ENCODE measurements at places on chromosomes 13 and 19.
A peak's percentile ranks its signal among the peaks of the same experiment; 100 is the strongest.

GRCh38 chr19:28170066-28170465 is 1042.9 kb downstream of the UQCRFS1 start:
- no peak overlapping the region for H3K27ac ChIP-seq
- no peaks in the 10 kb centered on the region for H3K36me3 ChIP-seq
- H3K4me3 ChIP-seq = no peak overlapping the region
- no peaks in the 10 kb centered on the region for H3K4me1 ChIP-seq
- H3K27me3 ChIP-seq = no peaks in the 10 kb centered on the region

- peaks cover 3% of the 10 kb centered on the region for H3K4me1 ChIP-seq
- no peaks in the 10 kb centered on the region for H3K27me3 ChIP-seq
- H3K4me3 ChIP-seq = peak within 1 kb of the TSS; percentile 40
- DNase-seq = no peak
These were observed at the start of gene C3 for GRCh38 chr19:6720369-6721137. Gene C3, minus strand, starts transcription at chr19:6720650. Its CDS starts 61 bp downstream, at chr19:6720589.

DNA sequence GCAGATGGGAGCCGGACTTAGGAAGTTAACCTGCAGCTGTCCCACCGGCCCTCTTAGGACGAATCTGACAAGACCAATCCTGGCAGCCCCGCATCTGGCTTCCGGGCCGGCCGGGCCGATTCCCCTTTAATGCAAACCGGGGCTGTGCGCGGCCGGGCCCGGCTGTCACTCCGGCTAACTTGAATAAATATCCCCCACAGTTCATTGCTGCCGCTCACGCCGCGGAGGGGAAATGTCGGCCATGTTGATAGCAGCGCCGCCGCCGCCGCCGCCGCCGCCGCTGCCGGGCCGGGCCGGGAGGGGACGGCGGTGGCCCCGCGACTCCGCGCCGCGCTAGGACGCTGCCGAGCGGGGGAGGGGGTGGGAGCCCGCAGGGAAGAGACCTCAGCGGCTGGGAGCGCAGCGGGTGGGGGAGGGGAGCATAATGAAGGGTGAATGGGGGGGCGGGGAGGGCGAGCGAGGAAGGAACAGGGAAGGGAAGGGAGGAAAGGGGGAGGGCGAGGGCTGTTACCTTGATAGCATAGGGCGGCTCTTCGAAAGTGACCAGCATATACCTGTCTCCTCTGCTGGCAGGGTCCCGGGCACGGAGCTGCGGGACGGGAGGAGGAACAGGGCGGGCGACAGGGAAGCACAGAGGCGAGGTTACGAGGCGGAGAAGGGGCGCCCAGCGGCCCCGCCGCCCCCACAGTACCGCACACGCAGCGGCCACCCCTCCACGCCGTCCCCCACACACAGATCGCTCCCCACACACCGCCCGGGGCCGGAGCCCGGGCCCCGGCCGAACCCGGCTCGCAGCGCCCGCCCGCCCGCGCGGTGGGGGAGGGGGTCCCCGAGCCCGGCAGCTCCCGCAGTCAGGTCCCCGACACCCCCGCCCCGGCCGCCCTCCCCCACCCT is 1.1 kb downstream of the INTS6 start:
- DNase-seq = peak; percentile 51
- H3K4me1 ChIP-seq = peaks cover 18% of the 10 kb centered on the region
- H3K27me3 ChIP-seq = no peaks in the 10 kb centered on the region
- peak overlapping the region; percentile 98 for H3K4me3 ChIP-seq
- peaks cover 22% of the 10 kb centered on the region for H3K36me3 ChIP-seq
- H3K27ac ChIP-seq = peak overlapping the region; percentile 97

DNA sequence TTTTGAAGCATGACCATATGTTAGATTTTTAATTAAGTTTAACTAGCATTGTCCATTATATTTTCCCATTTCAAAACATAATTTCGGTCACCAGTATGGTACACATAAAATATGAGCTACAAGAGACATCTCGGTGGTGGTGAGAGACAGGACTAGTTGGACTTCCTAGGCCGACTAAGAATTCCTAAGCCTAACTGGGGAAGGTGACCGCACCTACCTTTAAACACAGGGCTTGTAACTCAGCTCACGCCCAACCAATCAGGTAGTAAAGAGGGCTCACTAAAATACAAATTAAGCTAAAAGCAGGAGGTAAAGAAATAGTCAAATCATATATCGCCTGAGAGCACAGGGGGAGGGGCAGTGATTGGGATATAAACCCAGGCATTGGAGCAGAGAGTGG is 22.9 kb downstream of the DNAJC15 start:
- no peak for DNase-seq
- no peaks in the 10 kb centered on the region for H3K36me3 ChIP-seq
- H3K27ac ChIP-seq = no peak overlapping the region

GRCh38 chr13:31286930-31287329 is 87.2 kb downstream of the B3GLCT start:
- H3K4me1 ChIP-seq = no peaks in the 10 kb centered on the region
- no peak overlapping the region for H3K27ac ChIP-seq
- no peak overlapping the region for H3K4me3 ChIP-seq
- DNase-seq = no peak
- H3K36me3 ChIP-seq = peaks cover 37% of the 10 kb centered on the region
- no peaks in the 10 kb centered on the region for H3K27me3 ChIP-seq

- no peak for DNase-seq
- H3K27me3 ChIP-seq = peaks cover 3% of the 10 kb centered on the region
- H3K36me3 ChIP-seq = no peaks in the 10 kb centered on the region
- H3K4me1 ChIP-seq = no peaks in the 10 kb centered on the region
These were observed 2.0 kb downstream of the MISP start for GRCh38 chr19:752652-753517.

- peaks cover 8% of the 10 kb centered on the region for H3K36me3 ChIP-seq
- no peak for DNase-seq
- no peaks in the 10 kb centered on the region for H3K27me3 ChIP-seq
- H3K4me1 ChIP-seq = peaks cover 49% of the 10 kb centered on the region
- peak overlapping the region; percentile 67 for H3K27ac ChIP-seq
These were observed 32.3 kb downstream of the COL4A1 start for GRCh38 chr13:110274687-110275086.

DNA sequence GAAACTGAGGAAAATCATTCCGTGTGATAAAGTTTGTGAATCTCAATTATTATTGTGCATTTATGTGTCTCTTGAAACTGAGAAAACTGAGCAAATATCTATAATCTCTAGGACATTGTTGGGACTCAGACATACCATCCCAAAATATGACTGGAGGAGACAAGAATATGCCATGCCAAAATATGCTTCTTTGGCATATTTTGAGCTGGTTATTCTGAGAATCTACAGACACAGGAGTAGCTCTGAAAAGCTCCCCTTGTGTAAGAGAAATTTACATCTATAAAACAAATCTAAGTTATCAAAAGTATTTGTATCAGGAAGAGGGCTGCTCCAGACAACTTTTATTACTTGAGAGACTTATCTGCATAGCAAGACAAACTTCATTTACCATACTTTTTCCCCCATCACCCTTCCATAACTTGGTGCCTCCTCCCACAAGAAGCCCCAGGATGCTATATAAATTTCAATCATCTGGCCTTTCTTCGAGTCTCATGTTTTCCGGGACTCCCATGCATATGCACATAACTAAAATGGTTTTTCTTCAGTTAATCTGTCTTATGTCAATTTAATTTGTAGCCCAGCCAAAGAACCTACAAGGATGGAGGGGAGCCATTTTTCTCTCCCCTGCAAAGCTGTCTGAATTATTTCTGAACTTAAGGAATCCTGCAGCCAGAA is 28.6 kb upstream of the NDFIP2 start:
- no peak overlapping the region for H3K4me3 ChIP-seq
- H3K4me1 ChIP-seq = no peaks in the 10 kb centered on the region
- H3K27me3 ChIP-seq = no peaks in the 10 kb centered on the region
- H3K27ac ChIP-seq = no peak overlapping the region

DNA sequence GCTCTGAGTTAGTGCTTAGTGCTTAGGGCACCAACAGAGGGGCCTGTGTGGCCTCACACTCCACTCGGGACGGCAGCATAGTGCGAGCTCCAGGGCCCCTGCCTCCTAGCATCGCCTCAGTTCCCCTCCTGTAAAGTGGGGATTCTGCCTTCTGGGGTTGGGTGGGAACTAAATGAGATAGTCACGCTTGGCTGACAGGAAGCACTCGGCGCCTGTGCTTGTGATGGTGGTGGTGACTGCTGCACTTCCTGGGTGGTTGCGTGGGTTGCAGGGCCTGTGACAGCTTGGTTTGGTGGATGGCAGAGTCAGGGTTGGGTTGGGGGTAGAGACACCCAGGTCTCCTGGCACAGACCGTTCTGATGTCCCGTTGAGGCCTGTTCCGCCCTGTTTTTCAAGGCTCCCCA is 7.7 kb downstream of the PLEKHF1 start:
- H3K36me3 ChIP-seq = peaks cover 33% of the 10 kb centered on the region
- H3K27ac ChIP-seq = no peak overlapping the region
- peaks cover 38% of the 10 kb centered on the region for H3K4me1 ChIP-seq
- no peak overlapping the region for H3K4me3 ChIP-seq
- DNase-seq = no peak

DNA sequence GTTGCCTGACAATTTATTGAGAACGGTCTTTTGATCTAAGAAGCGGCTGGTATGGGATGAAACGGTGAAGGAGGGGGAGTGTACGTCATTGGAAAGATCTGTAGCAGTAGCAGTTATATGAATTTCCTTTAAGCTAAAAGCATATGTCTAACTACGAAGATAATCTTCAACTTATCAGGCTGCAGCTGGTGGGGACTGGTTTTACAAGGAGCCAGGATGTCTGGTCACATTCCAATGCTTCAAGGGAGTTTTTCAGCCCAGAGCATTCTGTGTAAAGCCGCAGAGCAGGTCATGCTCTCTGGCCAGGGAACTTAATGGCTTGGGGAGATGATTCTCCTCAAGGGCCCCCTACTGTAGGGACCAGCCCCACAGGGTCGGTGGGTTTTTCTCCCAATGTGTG is 29.2 kb downstream of the CLEC4M start:
- H3K4me3 ChIP-seq = no peak overlapping the region
- DNase-seq = no peak
- H3K36me3 ChIP-seq = no peaks in the 10 kb centered on the region

DNA sequence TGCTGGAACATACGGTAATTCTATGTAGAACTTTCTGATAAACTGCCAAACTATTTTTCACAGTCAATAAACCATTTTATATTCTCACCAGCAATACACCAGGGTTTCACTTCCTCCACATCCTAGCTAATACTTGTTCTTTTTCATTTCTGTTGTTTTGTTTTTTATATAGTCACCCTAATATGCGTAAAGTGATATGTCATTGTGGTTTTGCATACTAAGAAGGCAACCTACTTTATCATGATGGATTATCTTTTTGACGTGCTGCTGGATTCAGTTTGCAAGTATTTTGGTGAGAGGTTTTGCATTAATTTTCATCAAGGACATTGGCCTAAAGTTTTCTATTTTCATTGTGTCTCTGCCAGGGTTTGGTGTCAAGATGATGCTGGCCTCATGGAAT is 1384.1 kb downstream of the UQCRFS1 start:
- no peaks in the 10 kb centered on the region for H3K27me3 ChIP-seq
- H3K4me3 ChIP-seq = no peak overlapping the region
- H3K36me3 ChIP-seq = no peaks in the 10 kb centered on the region
- H3K27ac ChIP-seq = no peak overlapping the region
- DNase-seq = no peak

DNA sequence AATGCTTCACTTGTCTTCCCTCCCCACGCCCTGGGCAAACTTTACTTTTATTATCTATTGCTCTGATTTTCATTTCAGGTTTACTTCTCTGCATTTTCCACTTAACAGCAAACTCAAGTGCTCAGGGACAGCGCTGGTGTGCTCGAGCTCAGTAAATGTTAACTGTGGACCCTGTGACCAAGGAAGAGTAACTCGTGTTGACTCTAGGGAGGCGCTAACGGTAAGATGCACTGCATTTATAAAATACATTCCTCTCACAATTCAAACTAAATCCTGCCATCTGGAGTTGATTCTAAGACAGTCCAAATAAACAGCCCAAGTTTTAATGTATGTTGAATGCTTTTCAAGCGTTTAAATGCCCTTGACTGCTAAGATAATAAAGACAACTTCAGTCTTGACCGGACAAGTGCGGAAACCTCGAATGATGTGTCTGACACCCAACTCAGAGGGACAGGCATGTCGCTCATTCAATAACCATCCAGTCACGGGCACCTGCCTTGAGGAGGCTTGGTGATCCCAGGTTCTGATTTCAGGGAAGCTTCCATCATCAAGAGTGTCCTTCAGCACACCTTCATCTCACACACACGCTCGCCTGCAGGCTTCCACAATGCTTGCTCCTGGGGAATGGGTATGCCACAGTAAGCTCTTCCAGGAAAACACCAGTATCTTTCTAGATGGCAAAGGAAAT is 93.2 kb downstream of the STK24 start:
- H3K27me3 ChIP-seq = no peaks in the 10 kb centered on the region
- peak overlapping the region; percentile 69 for H3K27ac ChIP-seq
- H3K36me3 ChIP-seq = no peaks in the 10 kb centered on the region
- no peak overlapping the region for H3K4me3 ChIP-seq

DNA sequence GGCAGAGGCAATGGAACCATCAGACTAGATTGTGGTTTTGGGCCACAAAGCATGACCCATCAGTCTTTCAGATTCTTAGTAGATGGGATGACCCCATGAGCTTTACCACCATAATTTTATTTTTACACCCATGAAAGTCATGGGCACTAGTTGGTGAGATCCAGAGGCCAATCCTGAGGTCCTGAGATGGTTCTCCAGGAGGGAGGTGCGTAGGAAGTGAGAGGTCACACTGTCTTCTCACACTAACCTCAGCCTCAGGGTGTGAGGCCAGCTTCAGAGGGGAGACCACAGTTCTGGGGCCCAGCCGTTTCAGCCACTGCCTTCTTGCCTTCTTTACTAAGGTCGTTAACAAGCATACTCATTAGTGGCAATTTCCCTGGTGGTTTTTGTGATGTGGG is 106.4 kb downstream of the AKAP11 start:
- no peaks in the 10 kb centered on the region for H3K27me3 ChIP-seq
- H3K36me3 ChIP-seq = no peaks in the 10 kb centered on the region
- H3K27ac ChIP-seq = no peak overlapping the region
- no peak for DNase-seq

DNA sequence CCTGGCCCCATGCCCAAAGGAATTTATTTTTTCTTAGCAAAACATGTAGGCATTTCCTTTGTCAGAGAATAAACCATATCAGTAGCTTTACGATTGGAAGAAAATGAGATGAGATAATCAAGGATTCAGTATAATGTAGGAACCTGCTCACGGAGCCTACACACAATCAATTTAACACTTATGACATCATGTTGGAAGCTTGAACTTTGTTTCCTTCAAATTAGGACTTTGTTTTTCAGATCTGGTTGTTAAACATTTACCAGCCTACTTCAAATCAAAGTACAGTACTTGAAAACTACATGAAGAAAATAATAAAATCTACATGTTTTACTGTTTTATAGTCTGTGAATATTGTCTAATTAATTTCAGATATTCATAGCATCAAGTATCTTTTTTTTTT is 639.0 kb upstream of the ATXN8OS start:
- no peaks in the 10 kb centered on the region for H3K27me3 ChIP-seq
- DNase-seq = no peak
- H3K27ac ChIP-seq = no peak overlapping the region
- H3K4me1 ChIP-seq = no peaks in the 10 kb centered on the region
- H3K36me3 ChIP-seq = no peaks in the 10 kb centered on the region

- H3K36me3 ChIP-seq = no peaks in the 10 kb centered on the region
- no peak for DNase-seq
- H3K4me1 ChIP-seq = no peaks in the 10 kb centered on the region
These were observed 25.9 kb downstream of the RXFP2 start for GRCh38 chr13:31765138-31765785.

- H3K4me3 ChIP-seq = no peak overlapping the region
- H3K27me3 ChIP-seq = no peaks in the 10 kb centered on the region
These were observed 269.4 kb upstream of the NBEA start for GRCh38 chr13:34672631-34673030.
